ENCODE measurements at places on chromosomes 5 and 9.

- DNase-seq, result no peak
These were observed 145.9 kb downstream of the PRELID2 start for GRCh38 chr5:145689235-145689634.

- DNase-seq, result no peak
These were observed 1.9 kb upstream of the CRB2 start for GRCh38 chr9:123353984-123354591.

GRCh38 chr9:121459513-121459912 is 40.1 kb downstream of the GGTA1 start:
- no peak for DNase-seq

GRCh38 chr9:137589441-137590122 is 730 bp downstream of the ZMYND19 start:
- no peak for DNase-seq

DNA sequence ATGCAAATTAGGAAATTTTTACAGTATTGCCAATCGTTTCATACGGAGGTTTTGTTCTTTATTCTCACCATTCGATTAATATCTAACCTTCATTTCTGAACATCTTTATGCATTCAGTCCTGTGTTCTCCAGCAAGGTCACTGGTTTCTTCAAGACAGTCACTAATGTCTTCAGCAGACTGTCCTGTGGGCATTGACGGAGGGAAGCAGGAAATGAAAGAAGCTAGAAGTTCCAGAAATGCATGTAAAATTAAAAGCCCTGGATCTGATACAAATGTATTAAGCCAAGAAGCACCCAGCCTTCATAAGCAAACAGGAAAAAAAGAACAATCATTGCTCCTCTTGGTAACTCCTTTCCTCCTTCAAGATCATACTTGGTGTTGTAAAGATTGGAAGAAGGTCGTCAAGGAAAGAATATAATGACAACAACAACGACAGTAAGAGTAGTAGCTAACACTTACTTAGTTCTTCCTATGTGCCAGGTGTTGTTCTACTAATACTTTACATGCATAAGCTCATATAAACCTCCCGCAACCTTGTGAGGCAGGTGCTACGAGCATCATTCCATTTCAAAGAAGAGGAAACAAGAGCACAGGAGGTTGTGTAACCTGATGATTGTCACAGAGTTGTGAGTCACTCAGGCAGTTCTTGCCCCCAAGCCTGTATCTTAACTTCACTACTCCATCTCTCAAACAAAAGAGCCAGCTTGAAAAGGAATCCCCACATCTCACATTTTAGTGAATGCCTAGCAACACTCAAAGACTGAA is 59.9 kb upstream of the CER1 start:
- no peak for DNase-seq

DNA sequence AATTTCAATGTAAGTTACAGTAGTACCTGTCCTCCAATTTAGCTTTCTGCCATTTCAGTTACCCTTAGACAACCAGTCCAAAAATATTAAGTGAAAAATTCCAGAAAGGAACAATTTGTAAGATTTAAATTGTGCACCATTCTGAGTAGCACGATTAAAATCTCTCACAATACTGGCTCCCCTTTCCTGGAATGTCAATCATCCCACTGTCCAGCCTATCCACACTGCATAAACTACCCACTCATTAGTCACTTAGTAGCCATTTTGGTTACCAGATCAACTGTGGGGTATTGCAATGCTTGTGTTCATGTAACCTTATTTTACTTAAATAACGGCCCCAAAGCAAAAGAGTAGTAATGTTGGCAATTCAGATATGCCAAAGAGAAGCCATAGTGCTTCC is 11.6 kb downstream of the KIF24 start:
- DNase-seq, result no peak

- DNase-seq, result no peak
These were observed 69.1 kb upstream of the TARS1 start for GRCh38 chr5:33371660-33372059.

DNA sequence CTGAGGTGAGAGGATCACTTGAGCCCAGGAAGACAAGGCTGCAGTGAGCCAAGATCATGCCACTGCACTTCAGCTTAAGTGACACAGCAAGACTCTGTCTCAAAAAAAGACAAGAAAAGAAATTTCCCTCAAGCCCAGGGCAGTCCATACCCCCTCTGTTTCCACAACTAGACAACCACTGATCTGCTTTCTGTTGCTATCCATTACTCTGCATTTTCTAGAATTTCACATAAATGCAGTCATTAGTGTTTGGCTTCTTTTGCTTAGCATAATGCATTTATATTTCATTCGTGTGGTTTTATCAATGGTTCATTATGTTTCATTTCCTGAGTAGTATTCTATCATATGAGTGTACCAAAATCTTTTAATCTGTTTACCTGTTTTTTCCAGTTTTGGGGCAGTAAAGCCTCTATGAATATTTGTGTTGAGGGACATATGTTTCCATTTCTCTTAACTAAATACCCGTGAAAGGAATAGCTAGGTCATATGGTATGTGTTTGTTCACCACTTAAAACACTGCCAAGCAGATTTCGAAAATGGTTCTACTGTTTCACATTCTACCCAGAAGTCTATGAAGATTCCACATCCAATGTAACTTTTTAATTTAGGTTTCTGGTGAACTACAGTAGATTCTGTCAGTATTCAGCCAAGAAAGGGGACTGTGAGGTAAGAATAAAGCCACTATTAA is 271.8 kb downstream of the ZNF608 start:
- no peak for DNase-seq

- no peak for DNase-seq
These were observed 3.3 kb downstream of the MEF2C start for GRCh38 chr5:88879724-88880123.

DNA sequence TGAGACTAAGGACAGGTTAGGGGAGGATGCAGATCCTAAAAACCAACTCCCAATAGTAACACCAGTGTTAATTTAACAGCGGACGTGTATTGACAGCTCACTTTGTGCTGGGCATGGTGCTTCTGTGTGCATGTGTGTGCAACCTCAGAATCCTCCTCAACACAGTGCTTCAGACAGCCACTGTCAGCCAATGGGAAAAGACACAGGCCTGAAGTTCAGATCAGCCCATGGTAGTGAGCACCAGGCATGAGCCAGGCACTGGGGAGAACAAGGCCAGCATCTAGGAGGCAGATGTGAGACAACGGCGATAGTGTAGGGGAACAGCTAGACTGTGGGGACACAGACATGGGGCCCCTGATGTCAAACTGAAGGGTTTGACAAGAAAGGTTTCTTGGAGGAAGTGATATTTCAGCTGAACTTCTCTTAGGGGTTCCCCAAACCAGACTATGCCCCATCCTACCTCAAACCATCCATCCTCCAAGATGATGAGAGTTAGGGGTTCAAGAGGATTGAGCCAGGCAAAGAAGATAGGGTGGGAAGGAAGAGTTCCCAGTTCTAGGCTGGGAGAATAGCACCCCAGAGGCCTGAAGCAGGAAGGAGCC is 71.5 kb upstream of the PSD2 start:
- no peak for DNase-seq

GRCh38 chr9:38482918-38483592 is 58.8 kb upstream of the IGFBPL1 start:
- no peak for DNase-seq

GRCh38 chr5:32233220-32233695 is 59.1 kb upstream of the GOLPH3 start:
- DNase-seq, result no peak

DNA sequence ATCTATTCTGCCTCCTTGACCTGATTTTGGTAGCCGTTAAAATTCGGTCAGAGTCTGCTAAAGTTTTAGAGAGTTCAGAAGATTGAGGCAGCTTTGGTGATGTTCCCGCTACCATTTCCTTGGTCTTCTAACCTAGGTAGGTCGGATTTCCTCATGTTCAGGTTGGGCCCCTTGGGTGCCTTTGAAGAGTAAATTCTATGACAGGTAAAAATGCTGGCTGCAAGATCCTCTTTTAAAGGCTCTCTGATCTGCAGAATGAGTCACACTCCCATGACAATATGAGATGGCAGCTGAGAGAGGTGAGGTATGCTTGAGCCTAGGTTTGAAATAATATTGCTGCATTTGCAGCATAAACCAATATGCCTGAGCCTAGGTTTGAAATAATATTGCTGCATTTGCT is 198.9 kb downstream of the TSSK1B start:
- no peak for DNase-seq

DNA sequence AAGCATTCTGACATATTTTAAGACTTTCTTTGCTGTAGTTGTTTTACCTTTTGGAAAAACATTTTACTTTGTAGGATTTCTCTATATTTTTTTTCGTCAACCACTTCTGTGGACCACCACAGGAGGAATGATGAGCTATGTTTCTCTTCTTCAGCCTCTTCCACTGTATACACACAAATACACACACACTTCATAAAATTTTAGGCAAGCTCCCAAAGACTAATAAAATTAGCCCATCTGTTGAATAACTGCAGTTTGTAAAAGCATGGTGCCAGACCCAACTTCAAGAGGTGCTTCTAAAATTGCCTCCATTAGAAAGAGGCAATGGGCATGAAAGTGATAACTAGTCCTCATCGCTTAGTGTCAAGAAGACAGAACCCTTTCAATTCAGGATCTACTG is 4.1 kb upstream of the CEP120 start:
- DNase-seq, result no peak

DNA sequence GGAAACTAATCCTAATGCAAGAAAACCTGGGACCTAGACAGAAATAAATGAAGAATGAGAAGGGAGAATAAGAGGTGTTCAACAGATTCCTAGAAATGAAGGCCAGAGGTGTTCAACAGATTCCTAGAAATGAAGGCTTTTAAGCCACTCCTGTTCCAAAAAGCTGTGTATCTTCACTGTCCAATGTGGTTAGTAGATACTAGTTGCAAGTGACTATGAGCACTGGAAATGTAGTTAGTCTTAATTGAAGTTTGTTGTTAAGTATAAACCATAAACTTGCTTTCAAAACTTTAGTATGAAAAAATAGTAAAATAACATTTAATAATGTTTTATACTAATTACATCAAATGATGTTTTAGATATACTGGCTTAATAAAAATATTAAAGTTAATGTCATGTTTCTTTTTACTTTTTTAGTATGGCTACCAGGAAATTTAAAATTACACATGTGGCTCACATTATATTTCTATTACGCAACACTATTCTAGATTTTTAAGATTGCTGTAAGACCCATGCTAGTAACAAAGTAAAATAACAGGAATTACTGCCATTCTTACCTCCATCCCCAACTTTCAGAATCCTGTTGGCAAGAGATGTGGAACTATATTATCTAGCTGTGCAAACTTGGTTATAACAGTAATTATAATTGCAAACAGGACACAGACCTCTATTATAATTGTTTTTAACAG is 57.5 kb downstream of the RICTOR start:
- peak; percentile 56 for DNase-seq

DNA sequence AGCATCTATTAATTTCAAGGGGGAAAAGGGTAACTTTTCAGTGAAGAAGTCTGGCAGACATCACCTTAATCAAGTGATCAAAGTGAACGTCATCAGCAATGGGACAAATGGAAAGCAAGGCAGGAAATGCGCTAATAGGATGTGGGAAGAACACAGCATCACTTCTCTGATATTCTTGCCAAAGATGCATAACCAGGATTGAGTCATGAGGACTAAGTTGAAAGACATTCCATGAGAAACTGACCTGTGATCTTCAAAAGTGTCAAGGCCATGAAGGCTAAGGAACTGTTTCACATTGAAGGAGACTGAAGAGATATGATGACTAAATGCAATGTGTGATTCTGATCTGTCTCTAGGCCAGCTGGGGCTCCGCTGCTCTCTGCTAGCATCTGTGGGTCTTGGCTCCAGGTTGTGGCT is 92.9 kb downstream of the NDFIP1 start:
- DNase-seq, result no peak

DNA sequence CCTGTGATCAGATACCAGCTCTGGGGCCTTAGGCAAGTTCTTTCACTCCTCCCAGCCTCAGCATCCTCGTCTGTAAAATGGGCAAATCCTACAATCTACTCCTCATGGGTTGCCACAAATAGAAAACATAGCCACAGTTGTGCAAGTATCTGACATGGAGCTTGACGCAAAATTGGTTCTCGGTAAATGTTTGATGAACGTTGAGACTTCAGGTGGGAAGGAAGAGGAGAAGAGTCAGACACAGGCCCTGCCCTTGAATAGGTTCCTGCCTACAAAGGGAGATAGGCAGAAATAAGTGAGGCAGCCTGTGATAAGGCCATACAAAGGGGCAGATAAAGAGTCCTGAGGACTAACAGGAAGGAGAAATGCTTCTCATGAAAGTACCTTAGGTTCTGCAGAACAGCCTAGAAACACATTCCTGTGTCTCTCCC is 26.1 kb upstream of the CPEB4 start:
- no peak for DNase-seq

- DNase-seq, result no peak
These were observed 199.3 kb upstream of the CD180 start for GRCh38 chr5:67395790-67396418.

GRCh38 chr9:69147041-69147834 is 26.8 kb upstream of the TJP2 start:
- DNase-seq, result no peak

- no peak for DNase-seq
These were observed 7.2 kb downstream of the C1QTNF2 start for GRCh38 chr5:160363211-160363610.
